Right ventricle myocardium superior (tissue), 1 donor: ENCODE measurements at places on chromosomes 11 and 22. TPM values are rescaled to one million over a fixed set of nuclear protein-coding genes. Genes with fewer than 3 reads are reported as not detected.

Gene IMMP1L
- total RNA-seq, result 20.3 TPM

Gene NADSYN1
- 18.5 TPM for total RNA-seq

Gene FAT3
- total RNA-seq, result 0.24 TPM

Gene CARD18
- total RNA-seq, result 0.81 TPM

Gene APOL5
- total RNA-seq, result not detected

Gene VPS26B
- total RNA-seq, result 38.8 TPM

Gene DMC1
- 0.56 TPM for total RNA-seq

Gene MCM5
- total RNA-seq, result 10.2 TPM

Gene ZPR1
- 15.9 TPM for total RNA-seq

Gene MUC5B
- not detected for total RNA-seq

Gene OR56A1
- total RNA-seq, result not detected

Gene TRIM49D2
- not detected for total RNA-seq

Gene SLCO2B1
- total RNA-seq, result 28.2 TPM

Gene SCGB1D2
- 3.7 TPM for total RNA-seq
